ENCODE measurements at places on chromosomes 6 and 20. TPM values are rescaled to one million over a fixed set of nuclear protein-coding genes. Genes with fewer than 3 reads are reported as not detected.

DNA sequence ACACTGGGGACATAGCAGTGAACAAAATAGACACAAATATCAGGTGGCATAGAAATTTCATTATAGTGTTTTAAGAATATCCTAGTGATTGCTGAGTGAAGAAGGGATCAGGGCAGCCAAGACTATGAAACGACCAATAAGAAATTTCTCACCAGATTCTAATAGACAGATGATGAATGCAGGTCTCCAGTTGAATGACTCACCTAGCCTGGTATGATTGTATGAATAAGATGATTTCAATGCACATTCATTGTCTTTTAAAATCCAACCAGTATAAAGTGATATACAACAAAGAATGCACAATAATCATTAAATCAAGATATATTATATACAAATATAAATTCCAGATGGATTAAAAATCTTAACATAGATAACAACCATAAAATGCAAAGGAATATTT lies 124.5 kb upstream of the TENT5A start:
- DNase-seq = no peak

DNA sequence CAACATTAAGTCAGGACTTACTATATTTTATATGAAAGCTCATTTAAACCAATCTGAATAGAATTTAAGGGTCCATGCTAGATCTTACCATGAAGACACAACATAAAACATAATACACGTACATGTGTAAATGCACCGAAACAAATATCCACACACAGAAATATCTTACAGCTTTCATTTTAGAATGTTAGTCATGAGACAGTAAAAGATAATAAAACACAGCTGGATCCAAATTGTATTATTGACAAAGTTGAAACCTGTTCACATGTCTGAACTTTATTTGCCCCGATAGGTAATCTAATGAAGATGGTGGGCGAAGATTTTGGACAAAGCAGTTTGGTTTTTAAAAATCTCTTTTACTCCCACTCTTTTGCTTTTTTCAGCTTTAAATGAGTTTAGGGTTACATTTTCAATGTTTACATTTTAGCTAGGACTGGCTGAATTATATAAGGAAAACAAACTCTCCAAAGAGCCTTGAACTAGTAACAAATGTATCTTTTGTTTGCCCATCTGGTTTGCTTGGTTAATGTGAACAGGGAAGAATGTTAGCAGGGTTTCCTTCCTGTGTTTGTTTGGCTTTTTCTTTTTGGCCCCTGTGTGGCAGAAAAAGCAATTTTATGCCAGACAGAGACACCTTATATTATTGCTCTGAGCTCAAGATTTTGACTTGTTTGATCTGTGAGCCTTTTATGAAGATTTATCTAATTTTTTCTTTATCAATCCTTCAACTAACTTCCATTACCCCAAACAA lies 5.1 kb upstream of the TMEM181 start:
- no peak for DNase-seq

GRCh38 chr20:62535964-62536363 lies 60.2 kb upstream of the GATA5 start:
- no peak for DNase-seq

DNA sequence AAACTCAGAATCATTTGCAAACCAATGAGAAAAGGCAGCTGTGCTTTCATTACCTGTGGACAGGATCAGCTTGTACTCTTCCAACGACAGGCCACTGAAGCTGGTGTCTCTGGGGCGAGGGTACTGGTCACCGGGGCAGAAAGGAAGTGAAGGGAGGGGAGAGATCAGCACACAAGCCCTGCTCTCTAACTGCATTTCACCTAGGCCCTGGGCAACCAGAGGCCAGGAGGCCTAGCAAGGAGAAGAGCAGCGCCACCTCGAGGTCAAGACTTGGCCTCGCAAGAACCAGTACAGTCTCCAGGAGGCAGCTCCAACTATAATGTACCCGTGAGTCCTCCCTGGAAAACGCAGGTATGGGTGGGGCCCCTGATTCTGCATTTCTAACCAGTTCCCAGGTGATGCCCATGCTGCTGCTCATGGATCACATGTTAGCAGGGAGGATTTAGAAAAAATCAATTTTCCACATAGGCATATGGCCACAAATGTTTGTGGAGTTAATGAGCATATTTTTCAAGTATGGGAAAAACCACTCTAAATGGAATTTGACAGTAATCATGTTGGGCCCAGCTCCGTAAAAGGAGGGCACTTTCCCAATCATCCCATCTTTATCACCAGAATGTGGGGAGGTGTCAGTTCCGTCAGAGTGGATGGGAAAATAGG lies 11.0 kb downstream of the UQCC2 start:
- DNase-seq = peak; percentile 84

GRCh38 chr20:32189123-32189410 lies 18.5 kb downstream of the PLAGL2 start:
- DNase-seq = no peak

DNA sequence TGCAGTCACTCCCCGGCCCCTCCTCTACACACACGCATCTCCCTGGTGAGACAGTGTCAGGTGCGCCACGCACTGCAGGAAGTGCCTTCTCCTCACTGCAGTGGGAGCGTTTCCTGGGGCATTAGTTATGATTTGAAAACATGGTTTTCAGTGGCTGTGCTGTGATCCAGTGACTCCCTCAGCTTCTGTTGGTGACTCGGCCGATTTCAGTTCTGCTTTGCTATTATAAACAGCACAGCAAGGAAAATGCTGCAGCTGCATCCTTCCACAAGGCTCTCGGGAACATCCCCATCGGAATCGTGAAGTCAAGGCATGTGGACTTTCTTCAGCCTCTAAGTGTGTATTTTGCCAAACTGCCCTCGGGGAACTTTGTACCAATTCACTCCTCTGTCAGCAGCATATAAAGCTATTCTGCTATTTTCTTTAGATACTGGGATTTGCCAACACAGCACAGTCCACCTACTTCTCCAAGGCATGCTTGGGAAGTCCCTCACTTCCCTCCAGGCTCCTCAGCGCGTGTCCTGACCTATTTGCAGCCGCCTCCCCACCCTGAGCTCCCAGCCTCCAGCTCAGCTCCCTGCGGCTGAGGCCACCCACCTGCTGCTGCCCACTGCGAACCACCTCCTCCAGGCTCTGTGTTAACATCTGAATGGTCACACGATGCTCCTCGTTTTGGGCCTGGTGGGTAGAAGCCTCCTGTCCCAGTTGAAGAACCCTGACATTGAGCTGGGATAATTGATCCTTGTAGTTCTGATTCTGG lies 54.5 kb downstream of the GINS1 start:
- no peak for DNase-seq

The TUBE1 gene
- total RNA-seq = 37.2 TPM
